Esophagus muscularis mucosa (tissue), 4 donors: ENCODE measurements at places on chromosomes 7 and 10.

DNA sequence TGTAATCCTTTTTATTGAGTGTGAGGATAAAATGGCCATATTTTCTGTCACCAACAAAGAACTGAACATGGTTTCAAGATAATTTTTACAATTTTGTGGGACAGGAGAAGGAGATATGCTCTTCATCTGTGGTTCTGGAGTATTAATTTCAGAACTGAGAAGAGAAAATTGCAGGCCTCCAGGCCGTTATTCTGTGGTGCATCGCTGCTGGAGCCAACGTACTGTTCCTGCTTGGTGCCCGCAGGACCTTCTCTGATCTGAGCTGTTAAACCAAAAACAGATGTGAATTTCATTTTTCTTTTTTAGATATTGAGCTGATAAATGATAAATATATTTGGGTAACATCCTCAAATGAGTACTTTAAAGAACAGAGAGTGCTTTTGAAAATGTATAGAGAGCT is 63.9 kb downstream of the IKZF1 start:
- DNase-seq = no peak

DNA sequence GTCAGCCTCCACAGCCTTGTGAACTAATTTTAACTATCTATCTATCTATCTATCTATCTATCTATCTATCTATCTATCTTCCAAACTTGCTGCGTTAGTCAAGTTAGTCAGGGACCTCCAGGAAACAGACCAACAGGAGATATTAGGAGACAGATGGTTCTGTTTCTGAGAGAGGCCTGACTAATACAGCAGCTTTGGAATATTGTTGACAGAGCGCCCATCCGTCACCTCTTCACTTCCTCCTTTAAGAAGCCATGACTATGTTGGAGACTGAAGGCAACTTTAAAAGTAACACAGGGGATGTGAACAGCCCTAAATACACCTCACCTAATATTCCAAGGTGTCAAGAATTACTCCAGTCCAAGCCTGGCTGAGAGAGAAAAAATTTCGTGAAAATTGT is 280.9 kb upstream of the IGFBP3 start:
- no peak for DNase-seq

DNA sequence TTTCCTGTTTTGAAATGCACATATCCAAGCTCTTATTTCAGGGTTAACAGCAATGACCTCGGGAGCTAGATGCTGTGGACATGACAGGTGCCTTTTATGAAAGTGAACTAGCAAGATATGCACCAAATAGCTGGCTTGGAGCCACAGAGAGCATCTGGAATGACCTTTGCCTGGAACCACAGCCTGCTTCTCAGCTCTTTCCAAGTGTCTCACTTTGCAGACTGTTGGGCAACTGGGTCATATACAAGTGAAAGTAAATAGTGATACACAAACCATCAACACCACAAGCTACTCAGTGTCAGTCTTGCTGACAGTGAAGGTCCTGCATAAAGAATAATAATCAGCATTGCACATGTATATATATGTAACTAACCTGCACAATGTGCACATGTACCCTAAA is 183.5 kb downstream of the RNF133 start:
- no peak for DNase-seq

- no peak for DNase-seq
These were observed 51.4 kb downstream of the PCGF5 start for GRCh38 chr10:91271886-91272285.

DNA sequence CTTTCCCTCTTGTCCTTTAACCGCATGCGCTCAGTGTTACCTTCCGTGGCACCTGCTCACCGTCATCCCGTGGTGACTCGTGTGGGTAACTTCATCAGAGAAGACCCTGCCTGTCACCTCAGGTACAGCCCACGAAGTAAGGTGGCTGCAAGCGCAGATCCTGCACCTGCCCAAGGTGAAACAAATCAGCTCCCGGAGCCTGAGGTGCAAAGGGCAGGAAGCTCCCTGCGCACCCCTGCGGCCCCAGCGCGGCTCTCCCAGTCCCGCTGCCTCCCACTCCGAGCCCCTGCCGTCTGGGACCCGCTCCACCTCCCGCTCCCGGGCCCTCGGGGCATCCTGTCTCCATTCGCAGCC is 110.9 kb upstream of the LANCL2 start:
- no peak for DNase-seq

DNA sequence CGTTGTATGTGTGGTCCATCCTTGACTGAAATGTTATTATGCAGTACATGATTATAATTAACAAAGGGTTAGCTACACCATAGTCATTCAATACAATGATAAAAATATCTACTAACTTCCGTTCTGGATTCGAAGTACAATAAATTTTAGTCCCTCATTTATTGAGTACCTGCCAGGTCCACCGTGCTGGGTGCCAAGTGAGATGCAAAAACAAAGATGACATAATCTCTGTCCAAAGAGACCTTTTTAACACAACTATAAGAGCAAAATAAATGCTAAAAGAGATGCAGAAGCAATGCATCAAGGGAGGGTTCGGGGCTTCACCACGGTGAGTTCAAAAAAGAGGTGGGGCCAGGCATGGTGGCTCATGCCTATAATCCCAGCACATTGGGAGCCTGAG is 33.1 kb downstream of the LAMB1 start:
- no peak for DNase-seq

- DNase-seq = no peak
These were observed 164.1 kb upstream of the C1GALT1 start for GRCh38 chr7:7018290-7018689.

DNA sequence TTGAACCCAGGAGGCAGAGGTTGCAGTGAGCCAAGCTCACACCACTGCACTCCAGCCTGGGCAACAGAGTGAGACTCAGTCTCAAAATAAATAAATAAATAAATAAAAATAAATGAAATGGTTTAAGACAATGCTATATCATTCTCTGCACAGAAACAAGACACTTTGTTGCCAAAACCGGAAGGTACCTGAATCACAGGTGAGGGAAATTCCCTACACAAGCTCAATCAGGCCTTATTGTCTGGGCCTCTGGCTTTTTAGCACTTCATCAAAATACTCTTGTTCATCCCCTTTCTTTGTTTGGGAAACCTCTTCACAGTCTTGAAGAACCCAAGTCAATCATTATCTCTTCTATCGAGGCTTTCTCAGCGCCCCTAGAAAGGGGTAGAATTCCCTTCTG is 166.1 kb upstream of the NPSR1 start:
- DNase-seq = no peak

DNA sequence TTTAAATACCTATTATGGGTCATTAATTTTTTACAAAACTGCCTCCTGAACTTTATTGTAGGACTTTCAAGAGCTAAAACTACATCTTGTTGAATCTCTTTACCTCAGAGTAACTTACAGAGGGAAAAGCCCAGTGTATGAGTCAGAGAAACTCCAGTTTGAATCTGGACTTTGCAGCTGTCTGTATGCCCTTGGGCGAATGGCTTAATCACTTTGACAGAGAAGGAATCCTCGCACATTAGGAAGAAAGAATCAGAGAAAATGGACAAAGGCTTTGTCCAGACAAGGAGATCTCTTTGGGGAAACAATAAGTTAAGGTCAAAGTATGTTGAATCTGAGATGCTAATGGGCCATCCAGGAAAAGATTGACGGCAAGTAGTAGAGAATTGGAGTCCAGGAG is 484.2 kb upstream of the CELF2 start:
- no peak for DNase-seq
